Kasumi-1 (cell line): ENCODE measurements at places on chromosomes 5 and 9.

GRCh38 chr5:116681334-116682013, 106.9 kb upstream of the SEMA6A start:
- DNase-seq = no peak

DNA sequence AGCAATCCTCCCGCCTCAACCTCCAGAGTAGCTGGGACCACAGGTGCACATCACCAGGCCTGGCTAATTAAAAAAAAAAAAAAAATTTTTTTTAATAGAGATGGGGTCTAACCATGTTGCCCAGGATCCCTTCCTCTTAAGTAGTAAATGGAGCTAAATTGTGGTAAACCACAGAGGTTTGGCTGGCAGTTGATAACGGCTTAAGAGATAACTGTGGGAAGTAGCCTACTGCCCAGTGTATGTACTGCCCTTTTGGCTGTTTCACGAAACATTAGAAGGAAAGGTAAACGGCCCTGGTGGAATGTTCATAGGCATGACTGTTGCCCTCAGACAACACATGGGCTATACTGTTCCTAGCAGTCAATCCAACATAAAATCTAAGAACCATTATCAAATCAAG, 44.4 kb downstream of the HMGCR start:
- DNase-seq = no peak

DNA sequence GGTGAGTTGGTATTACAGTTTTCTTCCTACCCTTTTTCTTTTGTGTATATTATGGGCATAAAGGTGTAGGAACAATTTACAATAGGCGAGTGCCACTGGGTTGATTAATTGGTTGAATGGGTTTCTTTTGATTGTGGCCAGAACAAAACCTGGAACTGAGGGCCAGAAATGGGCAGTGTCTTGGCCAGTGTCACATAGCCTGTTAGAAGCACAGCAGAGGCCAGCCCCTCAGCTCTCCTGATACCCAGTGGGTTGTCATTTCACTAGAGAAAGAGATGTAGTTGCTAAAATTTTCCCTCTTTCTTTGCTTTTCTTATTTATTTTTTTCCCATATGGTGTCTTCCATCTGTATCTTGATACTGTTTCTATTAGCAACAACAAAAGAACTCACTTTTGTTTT, 38.8 kb upstream of the SEMA6A start:
- DNase-seq = no peak

GRCh38 chr9:133569891-133570690, 35.6 kb downstream of the ADAMTSL2 start:
- DNase-seq = no peak

DNA sequence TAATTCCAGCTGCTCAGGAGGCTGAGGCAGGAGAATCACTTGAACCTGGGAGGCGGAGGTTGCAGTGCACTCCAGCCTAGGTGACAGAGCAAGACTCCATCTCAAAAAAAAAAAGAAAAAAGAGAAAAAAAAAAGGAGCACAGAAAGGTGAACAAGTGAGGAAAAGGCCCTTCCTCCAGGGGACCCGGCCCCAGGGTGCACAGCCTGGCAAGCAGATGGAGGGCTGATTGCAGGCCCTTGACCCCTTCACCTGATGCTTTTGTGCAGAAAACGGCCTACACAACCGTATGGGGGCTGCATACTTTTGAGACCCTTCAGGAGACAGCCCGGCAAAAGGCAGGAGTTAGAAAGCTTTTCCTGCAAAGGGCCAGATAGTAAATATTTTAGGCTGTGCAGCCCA, 33.9 kb downstream of the HRH2 start:
- DNase-seq = no peak

DNA sequence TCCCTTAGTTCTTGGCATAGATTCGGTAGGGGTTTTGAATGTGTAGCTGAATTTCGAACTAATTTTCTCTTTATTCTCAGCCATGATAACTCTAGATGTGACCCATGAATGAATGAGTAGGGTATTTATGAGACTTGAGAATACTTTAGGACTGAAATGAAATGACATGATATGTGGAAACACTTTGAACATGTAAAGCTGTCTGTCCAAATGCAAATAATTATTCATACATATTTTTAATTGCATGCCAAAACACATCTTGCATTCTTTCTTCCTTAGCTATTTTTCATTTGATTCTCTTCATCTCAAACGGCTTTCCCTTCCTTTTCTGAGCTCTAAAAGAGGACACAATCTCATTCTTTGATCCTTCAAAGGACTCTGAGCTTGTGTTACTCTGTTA, 3.4 kb downstream of the NNT start:
- no peak for DNase-seq
